ENCODE measurements at places on chromosomes 13 and 19.

DNA sequence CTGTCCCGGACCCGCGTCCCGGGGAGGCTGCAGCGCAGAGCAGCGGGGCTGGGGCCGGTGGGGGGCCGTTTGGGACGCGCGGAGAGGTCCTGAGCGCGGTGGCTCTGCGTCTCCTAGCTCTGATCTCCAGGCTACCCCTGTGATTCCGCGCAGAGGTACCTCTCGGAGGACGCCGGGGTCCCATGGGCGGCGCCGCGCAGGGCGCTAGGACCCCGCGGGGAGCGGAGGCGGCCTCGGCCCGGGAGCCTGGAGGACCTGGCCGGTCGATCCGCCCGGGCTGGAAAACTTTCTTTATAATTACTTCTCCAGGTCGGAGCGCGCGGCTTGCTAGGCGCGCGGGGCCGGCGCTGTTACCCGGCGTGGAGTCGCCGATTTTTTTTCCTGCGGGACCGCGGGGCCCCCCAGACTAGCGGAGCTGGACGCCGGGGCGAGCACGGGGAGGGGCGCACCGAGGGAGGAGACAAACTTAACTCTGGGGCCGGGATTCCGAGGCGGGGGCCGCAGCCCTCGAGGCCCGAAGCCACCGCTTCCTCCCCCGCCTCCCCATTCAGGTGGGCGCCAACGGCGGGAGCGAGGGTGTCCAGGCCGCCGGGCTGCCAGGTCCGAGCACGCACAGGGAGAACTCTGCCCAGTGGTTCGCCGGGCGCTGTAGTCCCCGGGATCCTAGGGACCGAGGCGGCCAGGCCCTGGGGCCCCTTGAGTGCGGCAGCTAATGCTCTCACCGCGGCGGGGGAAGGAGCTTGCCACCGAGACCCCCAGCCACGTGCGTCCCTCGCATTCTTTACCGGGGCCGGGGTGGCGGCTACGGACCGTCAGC lies 848 bp upstream of the CEBPA start:
- H3K4me3 ChIP-seq, result peak overlapping the region; percentile 76
- H3K27me3 ChIP-seq, result peaks cover 69% of the 10 kb centered on the region
- H3K36me3 ChIP-seq, result peaks cover 18% of the 10 kb centered on the region

DNA sequence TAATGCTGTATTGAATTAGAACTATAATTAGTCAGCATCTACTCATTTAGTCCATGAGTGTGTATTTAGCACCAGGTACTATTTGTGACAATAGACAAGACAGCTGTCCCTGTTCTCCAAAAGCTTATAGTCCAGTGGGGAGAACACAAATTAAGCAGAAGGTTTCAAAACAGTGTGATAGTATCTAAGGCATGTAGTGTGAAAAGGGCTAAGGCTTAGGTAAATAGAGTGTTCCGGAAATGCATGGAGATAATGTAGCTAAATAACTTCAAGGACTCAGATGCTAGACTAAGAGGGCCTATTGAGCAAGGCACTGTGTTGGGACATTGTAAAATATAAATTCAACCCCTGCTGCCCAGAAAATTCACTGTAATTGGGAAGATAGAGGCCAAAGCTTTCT lies 144.1 kb upstream of the MIR17HG start:
- no peak overlapping the region for H3K4me3 ChIP-seq
- no peaks in the 10 kb centered on the region for H3K4me1 ChIP-seq
- no peaks in the 10 kb centered on the region for H3K27me3 ChIP-seq
- no peak overlapping the region for H3K27ac ChIP-seq
- no peak for DNase-seq
- no peaks in the 10 kb centered on the region for H3K36me3 ChIP-seq

DNA sequence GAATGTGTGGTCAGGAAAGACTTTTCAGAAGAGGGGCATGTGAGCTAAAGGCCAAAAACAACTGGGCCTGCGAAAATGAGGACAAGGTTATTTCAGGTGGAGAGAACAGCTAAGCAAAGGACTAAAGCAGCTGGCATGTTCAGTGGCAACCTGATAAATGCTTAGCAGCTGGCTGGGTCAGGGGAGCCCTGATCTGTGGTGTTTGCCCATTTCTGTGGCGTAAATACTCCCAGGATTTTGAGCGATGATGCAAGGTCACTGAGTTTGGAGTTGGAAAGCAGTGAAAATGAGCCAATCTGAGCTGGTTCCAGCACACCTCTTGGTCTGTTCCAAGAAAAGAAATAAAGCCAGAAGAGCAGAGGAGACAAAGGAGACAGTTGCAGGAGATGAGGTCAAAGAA lies 704.3 kb downstream of the UQCRFS1 start:
- H3K27ac ChIP-seq, result no peak overlapping the region
- H3K36me3 ChIP-seq, result no peaks in the 10 kb centered on the region
- no peaks in the 10 kb centered on the region for H3K4me1 ChIP-seq

GRCh38 chr19:10620786-10621185 lies 4.6 kb upstream of the SLC44A2 start:
- H3K4me3 ChIP-seq, result no peak overlapping the region
- no peaks in the 10 kb centered on the region for H3K27me3 ChIP-seq
- no peak overlapping the region for H3K27ac ChIP-seq
- H3K36me3 ChIP-seq, result peaks cover 10% of the 10 kb centered on the region
- peaks cover 32% of the 10 kb centered on the region for H3K4me1 ChIP-seq
- no peak for DNase-seq

Measured in Calu3 (cell line).